ENCODE measurements at places on chromosomes 13 and 19.

DNA sequence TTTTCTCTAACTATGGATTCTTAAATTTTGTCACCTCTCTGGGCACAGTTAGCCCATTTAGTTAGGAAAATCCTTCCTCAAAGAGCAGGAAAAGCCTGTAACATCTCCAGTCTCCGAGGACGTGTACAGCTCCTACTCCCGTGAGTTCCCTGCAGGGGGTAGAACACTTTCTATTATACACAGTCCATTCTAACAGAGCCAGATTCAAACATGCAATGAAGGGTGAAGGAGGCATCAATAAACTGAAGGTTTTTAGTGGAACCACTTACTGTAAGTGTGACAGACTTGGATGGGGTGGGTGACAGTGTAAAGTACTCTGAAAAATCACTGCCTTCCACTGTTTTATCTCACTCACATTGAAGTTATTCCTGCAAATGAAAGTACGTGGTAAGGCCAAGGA lies 204.7 kb upstream of the DACH1 start:
- no peak for DNase-seq

DNA sequence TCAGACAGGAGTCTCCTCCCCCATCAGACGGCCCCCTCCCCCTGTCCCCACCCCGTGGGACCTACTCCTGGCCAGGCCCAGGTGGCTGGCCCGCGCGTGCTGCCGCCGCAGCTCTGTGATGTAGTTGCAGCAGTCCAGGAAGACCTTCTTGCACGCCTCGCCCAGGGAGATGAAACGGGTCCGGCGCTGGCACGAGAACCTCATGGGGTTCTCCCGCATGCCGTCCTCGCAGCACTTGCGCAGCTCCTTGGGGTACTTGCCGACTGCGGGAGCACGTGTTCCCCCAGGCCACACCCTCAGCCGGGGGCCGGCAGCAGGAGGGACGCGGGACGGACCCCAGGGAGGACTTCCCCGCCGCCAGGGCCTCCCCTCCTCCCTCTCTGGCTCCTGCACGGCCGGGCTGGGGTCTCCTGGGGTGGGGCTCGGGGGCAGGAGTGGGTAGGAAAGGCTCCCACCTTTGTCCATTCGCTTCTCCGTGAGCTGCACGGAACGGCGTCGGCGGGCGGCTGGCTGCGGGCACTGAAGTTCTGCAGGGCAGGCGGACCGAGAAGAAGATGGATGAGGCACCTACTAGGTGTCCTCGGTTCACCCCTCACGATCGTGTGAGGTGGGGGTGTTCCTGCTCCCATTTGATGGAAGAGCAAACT lies 13.3 kb downstream of the C3 start:
- no peak for DNase-seq

- no peak for DNase-seq
These were observed 9.8 kb downstream of the IRS2 start for GRCh38 chr13:109776575-109776974.

DNA sequence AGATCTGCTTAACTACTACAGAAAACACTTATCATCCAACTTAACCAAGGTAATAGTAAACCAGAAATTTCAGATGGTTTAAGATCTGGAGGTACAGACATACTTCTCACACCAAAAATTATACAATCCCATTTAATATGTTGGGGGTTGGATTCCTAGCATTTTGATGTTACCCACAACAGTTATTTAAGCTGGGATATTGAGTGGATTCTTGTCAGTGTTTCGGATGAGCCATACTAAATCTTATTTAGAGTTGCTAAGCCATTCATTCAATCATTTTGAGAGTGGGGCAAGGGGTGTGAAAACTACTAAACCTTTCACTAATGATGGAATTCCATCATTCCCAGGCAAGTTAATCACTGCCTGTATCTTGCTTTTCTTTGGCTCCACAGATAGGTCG lies 40.6 kb downstream of the KATNAL1 start:
- no peak for DNase-seq

GRCh38 chr13:108777421-108778420 lies 148.3 kb downstream of the MYO16 start:
- DNase-seq, result no peak

GRCh38 chr19:13556552-13556951 lies 50.3 kb upstream of the CACNA1A start:
- no peak for DNase-seq

DNA sequence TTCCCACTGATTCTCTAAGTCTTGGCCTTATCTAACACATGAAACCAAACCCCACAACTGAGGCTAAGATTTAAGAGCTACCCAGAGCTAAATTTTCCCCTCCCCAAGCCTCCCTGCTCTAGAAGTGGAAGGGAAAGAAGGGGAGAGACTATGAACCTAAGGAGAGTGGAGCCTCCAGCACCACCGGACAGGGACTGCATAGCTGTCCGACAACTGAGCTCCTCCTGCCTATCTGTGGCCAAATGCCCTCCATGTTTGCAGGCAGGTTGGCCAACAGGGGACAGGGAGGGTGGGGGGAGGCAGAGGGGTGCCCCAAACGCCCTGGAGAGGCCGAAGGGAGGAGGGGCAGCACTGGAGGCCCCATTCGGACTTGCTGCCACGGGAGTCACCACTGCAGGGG lies 6.0 kb upstream of the NAPA start:
- no peak for DNase-seq

- DNase-seq, result no peak
These were observed 8.9 kb downstream of the RFX2 start for GRCh38 chr19:6101291-6101825.

DNA sequence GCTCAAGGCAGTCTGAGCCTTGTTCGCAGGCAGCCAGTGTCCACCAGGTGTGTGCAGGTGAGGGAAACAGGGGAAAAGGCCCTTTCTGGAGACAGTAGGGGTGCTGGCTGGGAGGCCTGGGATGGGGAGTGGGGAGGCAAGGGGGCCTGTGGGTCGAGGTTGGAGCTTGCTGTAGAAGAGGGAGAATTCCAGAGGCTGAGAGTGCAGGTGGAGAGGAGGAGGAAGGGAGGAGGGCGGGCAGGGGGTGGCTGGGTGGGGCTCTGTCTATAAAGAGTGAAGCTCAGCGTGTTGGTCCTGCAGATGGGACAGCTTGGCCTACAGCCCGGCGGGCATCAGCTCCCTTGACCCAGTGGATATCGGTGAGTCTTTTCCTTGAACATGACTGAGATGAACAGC lies at the start of gene CCL25:
TSS of gene CCL25 (plus strand) at position 297 of the 396 bp plus-strand sequence. CDS start 290 bp downstream, outside the sequence.
- DNase-seq, result no peak

DNA sequence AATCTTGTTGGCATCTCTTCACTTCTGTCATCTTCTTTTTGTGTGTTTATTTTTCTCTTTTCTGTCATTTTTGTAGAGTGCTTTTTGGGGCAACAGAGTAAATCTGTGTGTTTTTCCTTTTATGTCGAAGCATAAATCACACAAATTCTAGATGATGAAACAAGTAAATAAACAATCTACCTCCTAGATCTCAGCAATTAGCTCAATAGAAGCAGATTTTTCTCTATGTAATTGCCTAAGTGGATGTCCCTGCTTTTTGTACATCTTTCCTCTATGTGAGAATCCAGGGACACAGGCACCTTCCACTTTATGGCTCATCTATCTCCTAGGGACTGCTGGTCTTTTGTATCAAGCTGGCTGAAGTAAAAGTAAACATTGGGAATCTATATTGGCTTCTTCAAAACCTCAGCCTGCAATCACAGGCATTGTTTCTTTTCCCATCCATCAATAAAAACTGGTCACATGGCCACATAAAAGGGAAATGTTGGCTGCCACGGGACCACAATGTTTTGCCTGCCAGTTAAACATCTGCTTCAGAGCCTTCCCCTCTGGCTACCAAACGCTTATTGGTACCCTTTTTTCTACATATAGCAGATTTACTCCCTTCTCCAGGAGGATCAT lies 323.8 kb downstream of the LMO7 start:
- no peak for DNase-seq

GRCh38 chr13:74819549-74819948 lies 662.4 kb downstream of the TBC1D4 start:
- DNase-seq, result no peak

GRCh38 chr19:55453511-55454260 lies 7.8 kb downstream of the ISOC2 start:
- no peak for DNase-seq

DNA sequence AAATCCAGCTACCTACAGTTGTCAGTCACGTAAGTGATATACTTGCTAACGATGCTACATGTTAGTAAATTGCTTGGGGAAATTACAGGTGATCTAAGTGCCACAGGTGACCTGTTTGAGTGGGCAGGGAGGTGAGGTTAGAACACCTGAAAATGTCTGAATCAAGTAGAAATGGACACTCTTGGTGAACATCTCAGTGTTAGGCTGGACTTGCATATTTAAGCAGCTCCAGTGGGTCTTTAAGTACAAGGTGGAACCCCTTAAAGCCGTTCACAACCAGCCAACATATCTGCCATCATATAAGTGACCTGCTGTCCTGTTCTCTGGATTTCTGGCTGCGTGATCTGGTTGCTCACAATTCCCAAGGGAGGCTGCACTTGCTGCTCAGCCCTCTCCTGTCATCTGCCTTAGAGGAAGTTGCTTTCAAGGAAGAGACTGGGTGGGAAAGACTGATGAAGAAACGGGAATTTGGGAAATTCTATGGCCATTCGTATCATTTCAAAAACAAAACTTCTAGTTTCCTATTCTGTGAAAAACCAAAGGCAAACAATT lies 244.0 kb downstream of the DCLK1 start:
- DNase-seq, result peak; percentile 69

DNA sequence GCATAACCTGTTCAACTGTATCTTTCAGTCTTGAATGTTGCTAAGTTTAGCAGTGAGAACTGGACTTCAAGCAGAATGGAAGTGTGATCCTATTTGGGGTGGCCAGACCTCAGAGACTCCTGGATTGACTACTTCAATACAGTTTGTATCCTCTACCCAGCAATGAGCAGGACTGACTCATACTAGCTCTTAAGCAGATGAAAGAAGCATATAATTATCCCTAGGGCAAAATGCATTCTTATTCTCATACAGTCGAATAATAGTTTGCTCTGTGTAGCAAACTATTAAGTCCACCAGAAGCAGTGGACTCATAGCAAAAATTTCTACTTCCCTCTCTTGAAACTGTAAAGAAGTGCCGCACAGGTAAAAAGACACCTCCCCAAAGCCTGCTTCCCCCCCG lies 46.4 kb upstream of the FAM216B start:
- no peak for DNase-seq

- no peak for DNase-seq
These were observed 731.0 kb downstream of the SLITRK1 start for GRCh38 chr13:83151308-83151660.

- DNase-seq, result no peak
These were observed 83.4 kb downstream of the GPR12 start for GRCh38 chr13:26677156-26677555.

DNA sequence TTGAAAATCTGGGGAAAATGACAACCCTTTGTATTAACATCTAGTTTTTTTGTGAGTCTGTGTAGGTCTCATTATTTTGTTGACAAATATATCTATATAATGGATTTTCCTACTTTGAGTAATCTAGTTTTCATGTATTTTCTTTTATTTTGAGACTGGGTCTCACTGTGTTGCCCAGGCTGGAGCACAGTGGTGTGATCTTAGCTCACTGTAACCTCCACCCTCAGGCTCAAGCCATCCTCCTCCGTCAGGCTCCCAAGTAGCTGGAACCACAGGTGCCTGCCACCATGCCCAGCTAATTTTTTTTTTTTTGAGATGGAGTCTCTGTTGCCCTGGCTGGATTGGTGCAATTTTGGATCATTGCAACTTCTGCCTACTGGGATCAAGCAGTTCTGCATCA lies 9.2 kb downstream of the ZNF525 start:
- no peak for DNase-seq

- DNase-seq, result no peak
These were observed 8.2 kb upstream of the INAFM1 start for GRCh38 chr19:47266401-47266941.

GRCh38 chr13:42040730-42041010 lies 7.8 kb upstream of the DGKH start:
- no peak for DNase-seq

GRCh38 chr13:66778461-66778860 lies 451.7 kb downstream of the PCDH9 start:
- DNase-seq, result no peak

DNA sequence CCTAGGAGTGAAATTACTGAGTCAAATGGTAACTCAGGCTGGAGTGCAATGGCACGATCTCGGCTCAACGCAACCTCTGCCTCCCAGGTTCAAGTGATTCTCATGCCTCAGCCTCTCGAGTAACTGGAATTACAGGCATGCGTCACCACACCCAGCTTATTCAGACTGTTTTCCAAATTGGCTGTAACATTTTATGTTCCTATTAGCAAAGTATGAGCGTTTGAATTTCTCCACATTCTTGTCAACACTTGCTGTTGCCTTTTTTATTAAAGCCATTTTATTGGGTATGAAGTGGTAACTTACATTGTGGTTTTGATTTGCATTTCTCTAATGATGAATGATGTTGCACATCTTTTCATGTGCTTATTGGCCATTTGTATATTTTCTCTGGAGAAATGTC lies 7.9 kb downstream of the IPO5 start:
- DNase-seq, result no peak

- peak; percentile 38 for DNase-seq
These were observed 104.3 kb downstream of the KCNRG start for GRCh38 chr13:50119591-50119990.

DNA sequence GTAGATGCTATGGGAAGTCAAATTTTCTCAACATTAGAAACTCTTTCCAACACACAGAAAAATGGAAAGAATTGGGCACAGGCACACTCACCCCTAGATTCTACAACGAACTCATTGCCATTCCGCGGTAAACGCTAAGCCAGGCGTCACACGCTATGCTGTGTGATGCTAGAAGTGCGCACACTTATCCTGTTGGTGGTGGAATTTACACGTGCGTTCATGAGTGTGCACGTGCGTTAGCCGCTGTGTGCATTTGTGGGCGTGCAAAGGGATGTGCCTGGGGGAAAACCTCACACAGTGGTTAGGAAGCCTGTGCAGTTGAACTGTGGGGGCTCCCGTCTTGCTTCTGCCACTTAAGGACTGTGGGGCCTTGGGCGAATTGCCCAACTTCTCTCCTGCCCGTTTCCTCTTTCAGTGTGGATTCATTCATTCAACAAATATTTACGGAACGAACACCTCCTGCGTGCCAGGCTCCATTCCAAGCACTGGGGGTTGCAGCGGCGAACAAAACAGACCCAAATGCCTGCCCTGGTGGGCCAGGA lies 7.7 kb downstream of the NFILZ start:
- no peak for DNase-seq

DNA sequence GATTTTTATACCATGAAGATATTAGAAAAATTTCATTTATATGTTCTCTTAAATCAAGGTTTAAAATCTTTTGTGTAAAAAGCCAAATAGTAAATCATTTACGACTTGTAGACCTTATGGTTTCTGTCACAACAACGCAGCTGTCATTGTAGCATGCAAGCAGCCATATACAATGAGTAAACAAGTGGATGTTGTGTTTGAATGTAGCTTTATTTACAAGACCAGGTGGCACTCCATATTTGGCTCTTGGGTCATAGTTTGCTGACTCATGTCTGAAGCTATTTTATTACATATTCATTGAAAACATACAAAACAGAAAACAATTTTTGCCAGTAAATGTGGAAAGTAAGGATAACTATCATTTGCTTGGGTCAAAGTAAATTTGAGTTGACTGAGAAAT lies 930.8 kb downstream of the SLITRK5 start:
- no peak for DNase-seq

DNA sequence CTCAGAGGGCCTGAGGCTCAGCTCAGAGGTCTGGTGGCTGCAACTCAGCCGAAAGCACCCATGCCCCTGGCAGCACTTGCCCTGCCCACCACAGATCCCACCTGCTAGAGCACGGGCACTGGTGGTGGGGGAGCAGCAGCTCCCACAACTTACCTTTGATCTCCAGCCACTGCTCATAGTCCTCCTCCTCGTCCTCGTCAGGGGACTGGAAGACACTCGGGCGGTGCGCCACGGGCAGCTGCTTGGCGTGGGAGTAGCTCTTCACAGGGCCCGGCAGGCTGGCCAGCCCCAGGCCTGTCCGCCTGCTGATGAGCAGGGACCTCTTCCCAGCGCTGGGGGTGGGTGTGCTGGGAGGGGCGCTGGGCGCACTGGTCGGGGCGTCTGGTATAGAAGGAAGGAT lies 14.6 kb downstream of the SUGP1 start:
- DNase-seq, result no peak

All from BE2C (cell line).